ENCODE measurements at places on chromosomes 3 and 15. TPM values are rescaled to one million over a fixed set of nuclear protein-coding genes. Genes with fewer than 3 reads are reported as not detected.

The NPAP1 gene
- total RNA-seq: not detected

The PCOLCE2 gene
- total RNA-seq: not detected

The TICRR gene
- 28.8 TPM for total RNA-seq

The LRRC15 gene
- total RNA-seq: not detected

The AP3B2 gene
- total RNA-seq: not detected

The CACNA2D2 gene
- 0.62 TPM for total RNA-seq

The SCAANT1 gene
- total RNA-seq: not detected

The C3orf85 gene
- total RNA-seq: not detected

The GPR160 gene
- total RNA-seq: 6.2 TPM

The SKOR1 gene
- total RNA-seq: 0.29 TPM

The MUC4 gene
- total RNA-seq: 0.15 TPM

The ARL13B gene
- 7.9 TPM for total RNA-seq

The RTP3 gene
- not detected for total RNA-seq

The PPARG gene
- total RNA-seq: 0.52 TPM

The GOLGA8M gene
- total RNA-seq: 1.8 TPM

- DNase-seq: no peak
Observed at GRCh38 chr3:45347315-45348000, 40.9 kb upstream of the LARS2 start.

- DNase-seq: no peak
Observed at GRCh38 chr15:93179700-93180102, 90.7 kb upstream of the RGMA start.

DNA sequence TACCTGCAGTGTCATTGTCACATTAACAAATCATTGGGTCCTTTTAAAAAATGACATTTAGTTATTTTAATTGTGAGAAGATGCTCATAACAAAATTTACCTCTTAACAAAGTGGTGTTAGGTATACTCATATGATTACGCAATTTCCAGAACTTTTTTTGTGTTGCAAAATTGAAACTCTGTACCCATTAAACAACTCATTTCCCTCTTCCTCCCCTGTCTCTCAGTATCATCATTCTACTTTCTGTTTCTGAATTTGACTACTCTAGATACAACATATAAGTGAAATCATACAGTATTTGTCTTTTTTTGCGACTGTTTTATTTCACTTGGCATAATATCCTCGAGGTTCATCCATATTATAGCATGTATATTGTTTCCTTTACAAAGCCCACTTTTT lies 58.7 kb upstream of the CHST2 start:
- DNase-seq: no peak

GRCh38 chr15:31268911-31269784 lies 57.5 kb upstream of the KLF13 start:
- DNase-seq: peak; percentile 5

DNA sequence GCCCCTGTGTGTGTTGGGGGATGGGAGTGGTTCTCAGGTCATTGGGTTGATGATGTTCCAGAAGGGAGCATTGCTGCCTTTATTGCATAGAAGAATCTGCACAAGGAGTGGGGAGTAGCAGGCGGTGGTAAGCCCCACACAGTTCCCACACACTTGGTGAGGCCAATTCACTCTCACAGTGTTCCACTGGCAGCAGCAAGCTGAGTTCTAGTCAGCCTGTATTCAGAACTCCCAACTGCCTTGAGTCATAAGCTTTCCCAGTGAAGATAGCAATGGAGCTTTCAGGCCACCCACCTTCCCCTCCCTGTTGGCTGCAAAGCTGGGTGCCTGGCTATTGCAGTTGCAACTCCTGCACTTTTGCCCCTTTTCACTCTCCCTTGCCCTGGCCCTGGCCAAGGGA lies 181.1 kb upstream of the RBMS3 start:
- no peak for DNase-seq

- no peak for DNase-seq
Observed at GRCh38 chr3:50494126-50494525, 9.3 kb downstream of the CACNA2D2 start.

DNA sequence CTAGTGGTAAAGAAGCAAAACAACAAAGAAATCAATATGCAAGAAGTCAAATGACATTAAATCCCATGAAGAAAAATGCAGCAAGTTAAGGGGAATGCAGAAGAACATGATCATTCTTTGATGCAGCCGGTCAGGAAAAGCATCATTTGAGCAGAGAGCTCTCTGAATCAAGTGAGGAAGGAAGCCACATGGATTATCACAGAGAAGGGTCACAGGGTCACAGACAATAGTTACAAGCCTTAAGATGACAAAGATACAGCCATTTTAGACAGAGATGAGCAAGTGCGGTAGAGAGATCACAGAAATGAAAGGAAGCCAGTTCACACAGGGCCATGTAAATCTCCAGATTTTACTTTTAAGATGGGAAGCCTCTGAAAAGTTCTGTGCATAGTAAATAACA lies 43.9 kb downstream of the UBE3A start:
- DNase-seq: no peak

DNA sequence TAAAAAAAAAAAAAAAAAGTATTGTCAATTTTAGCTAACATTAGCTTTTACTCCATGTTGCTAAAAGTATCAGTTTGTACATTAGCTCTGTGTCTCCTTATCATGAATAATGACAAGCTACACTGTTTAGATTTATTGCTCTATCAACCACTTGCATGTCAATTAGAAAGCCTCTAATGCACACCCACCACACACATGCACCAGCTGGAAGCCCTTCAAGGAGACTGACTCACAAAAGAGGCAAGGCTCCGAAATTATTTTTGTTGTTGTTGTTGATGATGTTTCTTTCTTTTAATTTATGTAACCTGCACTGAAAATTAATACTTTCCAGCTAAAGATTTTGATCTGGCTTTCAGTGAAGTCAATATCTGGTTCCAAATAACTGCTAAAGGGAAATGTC lies 71.5 kb downstream of the ETFA start:
- DNase-seq: no peak

- DNase-seq: no peak
Observed at GRCh38 chr3:42852441-42852840, 23.2 kb downstream of the CYP8B1 start.

DNA sequence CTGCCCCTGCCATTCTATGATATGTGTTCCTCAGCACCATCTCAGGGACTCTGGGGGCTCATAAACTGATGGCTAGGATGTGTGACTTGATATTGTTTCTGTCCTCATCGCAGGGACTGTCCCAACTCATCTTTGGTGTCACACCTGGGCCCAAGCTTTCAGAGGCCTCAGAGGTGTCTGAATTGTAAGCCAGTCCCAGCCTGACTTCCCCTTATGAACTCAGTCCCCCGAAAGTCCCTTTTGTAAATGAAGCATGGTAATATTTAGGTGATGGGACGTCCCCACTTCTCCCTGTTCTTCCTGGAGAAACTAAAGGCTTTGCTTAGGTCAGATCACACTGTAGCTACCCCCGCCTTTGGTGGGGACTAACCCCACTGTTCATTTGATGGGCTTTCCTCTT lies 142.4 kb upstream of the TLE3 start:
- no peak for DNase-seq

DNA sequence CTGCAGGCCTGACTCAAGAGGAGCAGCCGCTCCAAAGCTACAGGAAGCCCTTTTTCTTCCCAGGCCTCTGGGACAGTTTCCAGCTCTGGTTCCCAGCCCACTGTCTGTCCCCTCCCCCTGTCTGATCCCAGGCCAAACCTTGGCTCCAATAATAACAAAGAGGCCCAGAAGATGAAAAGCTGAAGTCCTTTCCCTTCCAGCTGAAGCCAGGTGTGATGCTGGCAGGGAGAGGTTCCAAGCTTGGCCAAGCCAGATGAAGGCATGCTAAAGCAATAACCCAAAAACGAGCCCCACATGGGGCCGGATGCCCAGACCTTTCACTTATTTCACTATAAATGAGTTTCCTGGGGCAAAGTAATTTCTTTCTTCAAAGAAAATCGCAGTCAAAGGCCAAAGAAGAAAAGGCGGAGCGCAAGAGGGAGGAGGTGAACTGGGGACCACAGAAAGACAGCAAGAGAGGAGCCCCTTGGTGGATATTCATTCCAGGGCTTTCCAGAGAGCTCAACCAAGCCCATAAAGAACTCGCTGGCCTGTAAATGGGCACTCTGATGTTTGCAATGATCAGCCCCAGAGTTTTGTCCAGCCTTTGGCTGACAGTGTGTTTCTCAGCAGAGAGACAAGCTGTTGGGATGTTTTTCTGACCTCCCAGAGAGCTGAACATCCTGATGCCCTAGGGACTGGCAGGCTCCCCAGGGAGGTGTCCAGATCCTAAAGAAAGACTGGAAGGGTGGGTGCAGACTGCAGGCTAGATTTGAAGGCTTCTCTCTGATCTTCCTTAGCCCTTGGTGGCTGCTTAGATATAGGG lies 157.6 kb downstream of the UACA start:
- no peak for DNase-seq

GRCh38 chr15:69629631-69630161 lies 177.1 kb downstream of the RPLP1 start:
- no peak for DNase-seq

GRCh38 chr15:55003965-55004873 lies 192.5 kb downstream of the RSL24D1 start:
- no peak for DNase-seq

GRCh38 chr3:149506540-149506939 lies 32.0 kb downstream of the TM4SF4 start:
- no peak for DNase-seq

DNA sequence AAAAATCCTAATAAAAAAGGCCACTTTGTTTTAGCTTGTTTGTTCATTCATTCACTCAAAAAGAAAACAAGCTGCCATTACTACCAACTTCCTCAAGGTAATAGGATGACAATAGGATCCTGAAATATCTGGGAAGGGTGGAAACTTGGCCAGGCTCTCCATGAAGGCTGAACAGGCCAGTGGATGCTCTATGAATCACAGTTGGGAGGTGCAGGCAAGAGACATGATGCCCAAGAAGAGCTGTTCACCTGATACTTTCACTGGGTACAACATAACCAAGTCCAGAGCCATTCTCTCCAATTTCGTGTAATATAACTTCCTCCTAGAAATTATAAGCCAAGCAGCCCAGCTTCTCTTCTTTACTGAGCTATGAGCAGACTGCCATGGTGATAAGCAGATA lies 37.3 kb downstream of the NMNAT3 start:
- no peak for DNase-seq

GRCh38 chr15:59933607-59934006 lies 70.5 kb upstream of the FOXB1 start:
- no peak for DNase-seq

- DNase-seq: no peak
Observed at GRCh38 chr3:136428167-136428566, 178.0 kb downstream of the PCCB start.

DNA sequence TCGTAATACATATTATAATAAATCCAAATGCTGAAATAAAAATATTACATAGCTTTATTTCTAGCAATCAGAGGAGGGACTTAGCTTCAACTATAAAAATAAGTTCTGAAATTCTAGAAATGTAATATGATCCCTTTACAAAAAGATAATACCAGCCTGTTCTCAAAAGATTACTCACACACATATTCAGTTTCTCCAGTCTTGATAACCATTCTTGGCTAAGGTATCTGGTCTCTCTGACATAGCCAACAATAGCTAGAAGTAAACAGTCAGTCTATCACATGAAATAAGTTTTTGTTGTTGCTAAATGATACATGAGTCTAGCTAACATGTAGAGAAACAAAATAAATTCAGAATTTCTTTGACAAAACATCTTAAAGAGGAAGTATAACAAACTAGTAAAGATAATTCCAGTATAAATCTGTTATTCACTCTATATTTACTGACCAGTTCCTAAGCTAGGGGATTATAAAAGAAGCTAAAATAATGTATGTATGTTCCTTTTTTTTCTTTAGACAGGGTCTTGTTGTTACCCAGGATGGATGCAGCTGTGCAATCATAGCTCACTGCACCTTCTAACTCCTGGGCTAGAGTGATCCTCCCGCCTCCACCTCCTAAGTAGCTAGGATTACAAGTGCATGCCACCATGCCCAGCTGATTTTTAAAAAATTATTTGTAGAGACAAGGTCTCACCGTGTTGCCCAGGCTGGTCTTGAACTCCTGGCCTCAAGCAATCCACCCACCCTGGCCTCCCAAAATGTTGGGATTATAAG lies 170.6 kb downstream of the TBL1XR1 start:
- DNase-seq: no peak

- DNase-seq: no peak
Observed at GRCh38 chr15:39327005-39327730, 253.7 kb upstream of the THBS1 start.

DNA sequence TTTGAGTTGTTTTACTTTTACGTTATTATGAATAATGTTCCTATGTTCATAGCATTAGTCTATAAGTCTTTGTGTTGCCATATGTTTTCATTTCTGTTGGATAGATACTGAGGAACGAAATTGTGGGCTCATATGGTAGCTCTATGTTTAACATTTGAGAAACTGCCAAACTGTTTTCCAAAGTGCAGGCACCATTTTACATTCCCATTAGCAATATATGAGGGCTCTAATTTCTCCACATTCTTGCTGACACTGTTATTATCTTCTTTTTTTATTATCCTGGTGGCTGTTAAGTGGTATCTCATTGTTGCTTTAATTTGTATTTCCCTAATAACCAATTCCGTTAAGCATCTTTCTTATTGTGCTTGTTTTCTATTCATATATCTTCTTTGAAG lies 1.8 kb upstream of the PIK3R4 start:
- DNase-seq: no peak

GRCh38 chr15:83612898-83613635 lies 40.9 kb upstream of the ADAMTSL3 start:
- DNase-seq: no peak

GRCh38 chr3:120348991-120349854 lies at the start of gene LRRC58:
TSS of gene LRRC58 (minus strand) at chr3:120349354. CDS start at chr3:120349243, 111 bp downstream.
- DNase-seq: peak; percentile 88

DNA sequence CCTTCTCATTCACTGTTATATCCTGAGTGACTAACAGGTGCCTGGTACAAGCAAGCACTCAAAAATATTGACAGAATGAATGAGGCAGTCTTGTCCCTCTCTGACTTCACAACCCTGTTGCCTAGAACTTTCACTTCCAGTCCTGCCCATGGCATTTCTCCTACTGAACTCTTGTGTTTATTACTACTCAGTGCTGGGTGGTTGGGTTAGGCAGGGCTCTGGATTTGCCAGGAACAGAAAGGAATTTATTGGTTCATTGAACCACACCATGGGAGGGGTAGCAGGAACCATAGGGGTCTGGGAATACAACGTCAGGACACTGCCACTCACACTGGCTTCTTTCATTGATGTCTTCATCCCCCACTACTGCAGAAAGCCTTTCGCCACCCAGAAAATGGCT lies 41.9 kb upstream of the SEMA4B start:
- no peak for DNase-seq

GRCh38 chr15:57609805-57610529 lies 18.3 kb downstream of the MYZAP start:
- no peak for DNase-seq

- DNase-seq: peak; percentile 12
Observed at GRCh38 chr3:127233371-127233770, 40.4 kb downstream of the PRR23E start.

DNA sequence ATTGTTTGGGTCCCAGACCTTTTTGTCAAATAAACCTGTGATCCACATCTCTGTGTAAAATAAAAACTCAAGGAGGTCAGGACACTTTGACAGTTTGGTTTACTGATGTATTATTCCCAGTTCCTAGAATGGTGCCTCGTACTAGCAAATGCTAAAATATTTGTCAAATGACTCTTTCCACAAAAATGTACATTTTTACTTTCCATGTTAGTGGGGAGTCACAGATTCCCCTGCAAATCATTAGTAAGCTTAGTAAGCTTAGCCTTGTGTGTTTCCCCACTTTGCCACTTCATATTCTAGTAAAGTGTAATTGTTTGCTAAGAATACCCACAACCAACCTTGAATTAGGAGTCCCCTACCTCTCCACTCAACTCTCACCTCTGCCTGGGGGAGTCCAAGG lies 2.4 kb upstream of the MAGI1 start:
- DNase-seq: no peak

GRCh38 chr3:170429050-170429449 lies 10.4 kb downstream of the CLDN11 start:
- peak; percentile 11 for DNase-seq
